Memory B cell (primary cell): ENCODE measurements at places on chromosomes 2 and 18.

GRCh38 chr2:191452065-191452464, 206.9 kb downstream of the MYO1B start:
- no peak for DNase-seq

DNA sequence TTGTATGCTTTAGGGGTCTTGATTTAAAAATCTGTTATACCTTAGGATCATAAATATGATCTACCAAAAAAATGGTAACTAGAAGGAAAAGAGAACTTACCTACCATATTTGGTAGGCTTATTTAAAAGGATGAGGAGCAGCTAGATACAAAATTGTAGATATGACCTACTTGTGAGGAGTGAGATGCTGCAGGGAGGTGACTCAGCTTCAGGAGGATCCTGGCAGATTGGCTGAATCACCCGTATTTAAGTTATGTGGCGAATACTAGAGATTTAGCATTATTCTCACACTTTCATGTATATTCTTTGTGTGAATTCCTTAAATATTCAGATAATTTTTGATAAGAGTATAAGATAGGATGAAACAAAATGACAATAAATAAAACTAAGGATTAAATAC, 657.3 kb upstream of the LINC00305 start:
- no peak for DNase-seq

DNA sequence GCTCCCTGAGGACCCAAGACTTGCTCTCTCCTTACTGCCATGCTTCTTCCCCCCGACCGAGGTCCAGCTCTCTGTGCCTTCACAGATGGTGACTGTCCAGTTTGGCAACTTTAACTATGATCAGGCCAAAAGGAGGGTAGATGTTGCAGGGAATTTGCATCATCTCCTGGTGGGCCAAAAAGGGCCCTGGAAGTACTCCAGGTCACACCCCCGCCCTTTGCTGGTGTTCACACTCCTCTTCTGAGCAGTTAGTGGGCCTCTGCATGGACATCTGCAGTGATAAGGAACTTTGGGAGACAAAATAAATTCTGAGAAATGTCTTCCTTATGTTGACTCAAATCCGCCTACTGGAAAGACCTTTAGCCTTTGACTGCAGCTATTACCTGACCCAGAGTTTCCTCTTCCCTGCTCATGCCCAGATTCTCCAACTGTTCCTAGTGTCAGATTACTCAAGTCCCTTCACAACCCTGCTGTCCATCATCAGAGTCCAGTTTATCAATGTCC, 234.4 kb downstream of the LOXHD1 start:
- DNase-seq = no peak

- no peak for DNase-seq
Measured at GRCh38 chr2:19462256-19462645, 103.8 kb upstream of the OSR1 start.

- no peak for DNase-seq
Measured at GRCh38 chr2:72963423-72964145, 46.3 kb downstream of the EMX1 start.

DNA sequence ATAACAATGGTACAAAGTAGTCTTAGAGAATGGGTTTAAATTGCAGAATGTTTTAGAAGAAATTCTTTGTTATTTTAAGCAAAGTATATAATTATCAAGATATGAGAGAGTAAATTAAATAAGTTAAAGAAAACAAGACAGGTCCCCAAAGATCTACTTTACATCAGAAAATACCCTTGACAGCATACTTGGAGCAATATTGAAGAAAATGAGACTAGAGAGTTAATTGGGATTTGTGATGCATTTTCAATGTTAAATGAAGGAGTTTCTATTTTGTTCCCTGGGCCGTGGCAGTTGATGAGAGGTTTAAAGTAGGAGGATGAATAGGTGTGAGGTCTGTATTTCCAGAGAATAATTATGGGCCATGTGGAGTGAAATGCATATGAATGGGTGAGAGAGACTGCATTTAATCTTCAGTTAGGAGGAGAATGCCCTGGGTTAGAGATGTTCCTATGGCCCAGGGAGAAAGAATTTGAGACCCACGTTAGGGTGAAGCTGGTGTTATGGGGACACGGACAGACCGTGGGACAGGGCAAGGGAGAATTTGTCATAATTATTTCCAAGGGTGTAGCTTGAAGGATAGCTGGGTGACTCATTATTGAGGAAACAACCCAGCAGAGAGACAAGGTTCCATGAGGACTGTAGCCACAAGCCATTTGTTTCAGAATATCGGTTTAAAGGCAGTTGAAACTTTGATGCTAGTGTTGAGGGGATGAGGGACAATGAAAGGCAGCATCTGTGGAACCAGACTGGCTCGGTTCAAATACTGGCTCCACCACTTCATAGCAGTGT, 22.7 kb downstream of the MGAT5 start:
- no peak for DNase-seq

DNA sequence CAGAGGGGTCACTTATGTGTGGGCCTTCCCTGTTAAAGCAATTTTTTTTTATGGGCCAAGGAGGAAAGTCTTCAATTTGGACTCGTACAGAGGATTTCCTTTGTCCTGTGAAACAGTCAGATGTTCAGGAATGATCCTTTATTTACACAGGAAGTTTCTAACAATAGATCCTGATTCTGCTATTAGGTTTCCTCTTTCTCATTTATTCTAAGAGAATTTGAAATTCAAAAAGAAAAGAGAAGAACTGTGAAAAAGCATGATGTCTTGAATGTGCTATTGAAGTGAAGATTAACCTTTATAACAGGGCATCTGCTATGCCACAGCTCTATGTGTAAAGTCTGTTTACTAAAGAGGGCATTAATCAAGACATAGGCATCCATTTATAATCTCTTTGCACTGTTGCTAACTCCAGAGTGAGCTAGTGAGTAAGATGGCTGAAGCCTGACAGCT, 105.3 kb upstream of the FAM98A start:
- no peak for DNase-seq

GRCh38 chr2:126753501-126754212, 97.7 kb downstream of the GYPC start:
- DNase-seq = no peak

- DNase-seq = no peak
Measured at GRCh38 chr2:147224070-147224469, 620.8 kb upstream of the ACVR2A start.

- no peak for DNase-seq
Measured at GRCh38 chr18:23881778-23882177, 132.8 kb upstream of the TTC39C start.

DNA sequence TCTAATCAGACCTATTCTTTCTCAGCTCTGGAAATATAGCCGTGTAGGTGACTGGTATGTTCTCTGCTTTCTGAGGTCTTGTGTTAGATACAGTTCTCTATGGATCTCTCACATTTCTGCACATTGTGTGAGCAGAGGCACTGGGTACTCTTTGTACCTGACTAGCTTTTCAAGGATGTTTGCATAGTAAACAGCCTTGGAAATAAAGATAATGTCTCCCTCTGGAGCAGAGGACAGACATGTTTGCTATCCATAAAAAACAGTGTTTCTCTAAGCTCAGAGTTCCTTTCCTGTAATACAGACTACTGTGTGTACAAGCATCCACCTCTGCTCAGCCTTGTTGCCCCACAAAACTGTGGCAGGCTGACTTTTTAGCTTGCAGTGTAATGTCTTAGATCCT, 279.2 kb downstream of the CTNNA2 start:
- DNase-seq = no peak

DNA sequence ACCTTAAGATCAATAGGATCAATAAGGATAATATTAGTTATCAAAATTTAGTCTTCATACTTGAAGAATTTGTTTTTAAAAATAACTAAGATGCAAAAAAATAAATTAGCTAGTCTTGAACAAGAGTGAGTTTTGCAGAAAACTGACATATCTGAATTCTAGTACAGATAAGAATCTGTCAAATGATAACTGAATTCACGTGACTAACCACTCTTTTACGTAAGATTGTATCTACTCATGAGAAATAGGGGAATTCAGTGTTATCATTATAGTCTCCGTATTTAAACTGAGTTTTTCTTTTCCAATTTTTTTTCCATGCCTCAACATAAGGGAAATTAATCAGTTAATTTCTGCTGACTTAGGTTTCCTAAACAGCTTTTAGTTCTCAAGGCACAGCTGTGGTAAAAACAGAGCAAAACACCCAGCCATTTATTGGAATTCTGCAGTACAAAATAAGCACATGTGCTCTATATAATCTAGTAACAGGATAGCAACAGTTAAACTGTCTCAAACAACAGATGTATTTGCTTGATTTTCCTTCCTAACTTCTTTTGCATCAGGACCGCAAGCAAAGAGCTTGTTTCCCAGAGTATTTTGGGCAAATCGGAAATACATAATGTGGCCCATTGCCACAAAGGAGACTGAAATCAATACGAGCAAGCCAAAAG, 19.1 kb downstream of the SLC40A1 start:
- no peak for DNase-seq

- DNase-seq = no peak
Measured at GRCh38 chr2:102116630-102117471, 25.7 kb upstream of the IL1R1 start.

- DNase-seq = no peak
Measured at GRCh38 chr2:82124629-82125028, 1820.1 kb upstream of the LRRTM1 start.

- DNase-seq = no peak
Measured at GRCh38 chr18:37578886-37579513, 13.4 kb upstream of the CELF4 start.

- DNase-seq = no peak
Measured at GRCh38 chr2:61938511-61938910, 33.0 kb downstream of the COMMD1 start.

DNA sequence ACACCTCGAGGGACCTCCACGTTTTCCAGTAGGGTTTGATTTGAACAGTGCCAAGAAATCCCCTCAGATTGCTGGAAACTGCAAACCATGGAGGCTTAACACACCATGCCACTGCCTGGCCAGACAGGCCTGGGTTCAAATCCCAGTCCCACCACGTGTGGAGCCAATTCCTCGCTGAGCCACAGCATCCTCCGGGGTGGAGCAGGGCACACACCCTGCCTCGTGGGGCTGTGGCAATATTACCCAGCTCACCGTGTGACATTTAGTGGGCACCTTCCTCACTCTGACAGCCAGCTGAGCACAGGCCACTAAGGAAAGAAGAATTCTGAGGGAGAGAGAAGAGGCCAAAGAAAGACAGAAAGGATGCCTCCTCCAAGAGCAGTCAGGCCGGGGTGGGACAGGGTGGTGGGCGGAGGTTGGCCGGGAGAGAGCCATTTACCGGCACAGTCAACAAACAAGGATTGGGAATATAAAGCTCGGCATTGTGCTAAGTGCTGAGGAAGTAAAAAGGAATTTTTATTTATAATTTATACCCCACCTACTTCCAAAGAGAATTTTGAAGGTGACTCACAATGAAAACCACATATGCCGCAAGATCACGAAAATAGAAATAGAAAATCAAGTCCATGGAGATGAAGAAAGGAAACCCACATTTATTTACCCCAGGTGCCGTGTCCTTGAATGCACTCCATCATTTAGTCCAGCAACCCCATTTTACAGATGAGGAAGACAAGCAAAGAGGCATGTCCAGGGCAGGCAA, 111.5 kb downstream of the MCFD2 start:
- peak; percentile 5 for DNase-seq

GRCh38 chr18:13800505-13801259, 23.3 kb upstream of the MC5R start:
- no peak for DNase-seq

DNA sequence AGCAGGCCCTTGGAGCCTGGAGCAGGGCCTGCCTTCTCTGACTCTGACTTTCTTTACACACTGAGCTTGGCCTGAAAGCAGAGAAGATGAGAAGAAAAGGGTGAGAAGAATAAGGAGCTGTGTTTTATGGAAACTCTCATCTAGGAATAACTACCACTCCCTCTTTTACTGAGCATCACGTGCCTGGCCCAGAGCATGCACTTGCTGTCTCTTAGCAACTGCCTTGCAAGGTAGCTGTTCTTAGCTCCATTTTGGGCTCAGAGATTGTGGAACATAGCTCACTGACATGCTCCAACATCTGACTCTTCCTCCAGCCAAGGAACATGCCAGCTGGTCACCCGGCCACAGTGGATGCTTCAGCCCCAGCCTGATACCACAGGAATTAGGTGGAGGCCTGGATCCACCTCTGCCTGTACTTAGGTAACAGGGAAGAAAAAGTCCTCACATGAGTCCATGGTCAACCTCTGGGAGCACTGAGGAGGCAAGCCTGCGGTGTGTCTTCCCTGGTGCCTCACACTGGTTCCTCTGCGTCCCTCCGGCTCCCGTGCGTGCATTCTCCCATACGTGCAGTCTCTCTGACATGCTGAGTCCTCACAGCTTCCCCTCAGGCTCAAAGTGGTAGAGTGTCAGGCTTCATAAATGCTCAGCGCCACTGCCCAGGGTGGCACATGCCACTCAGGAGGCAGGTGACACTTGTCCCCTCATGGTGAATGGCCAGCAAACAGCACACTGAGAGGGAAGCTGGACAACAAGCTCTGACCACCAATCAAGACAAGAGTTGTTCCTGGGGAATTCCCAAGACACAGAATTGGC, 35.7 kb downstream of the AMER3 start:
- no peak for DNase-seq

GRCh38 chr18:46331316-46331715, 227.1 kb downstream of the HAUS1 start:
- DNase-seq = no peak

DNA sequence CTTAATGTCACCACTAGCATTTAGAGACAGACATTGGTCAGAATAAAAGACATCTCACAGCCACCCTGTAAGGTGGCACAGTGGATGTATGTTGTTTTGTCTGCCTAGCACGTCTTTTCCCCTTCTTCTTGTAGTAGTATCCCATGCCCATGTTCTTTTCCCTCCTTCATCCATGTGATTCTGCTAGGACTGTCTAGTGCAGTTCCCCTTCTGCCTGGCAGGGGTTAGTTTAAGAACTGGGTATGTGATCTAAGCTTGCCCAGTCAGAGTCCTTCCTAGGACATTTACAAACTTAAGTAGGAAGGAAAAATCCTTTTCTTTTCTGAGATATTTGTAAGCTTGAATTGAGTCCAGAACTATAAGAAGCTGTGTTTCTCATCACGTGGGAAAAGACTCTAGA, 172.3 kb downstream of the BABAM2 start:
- DNase-seq = no peak

DNA sequence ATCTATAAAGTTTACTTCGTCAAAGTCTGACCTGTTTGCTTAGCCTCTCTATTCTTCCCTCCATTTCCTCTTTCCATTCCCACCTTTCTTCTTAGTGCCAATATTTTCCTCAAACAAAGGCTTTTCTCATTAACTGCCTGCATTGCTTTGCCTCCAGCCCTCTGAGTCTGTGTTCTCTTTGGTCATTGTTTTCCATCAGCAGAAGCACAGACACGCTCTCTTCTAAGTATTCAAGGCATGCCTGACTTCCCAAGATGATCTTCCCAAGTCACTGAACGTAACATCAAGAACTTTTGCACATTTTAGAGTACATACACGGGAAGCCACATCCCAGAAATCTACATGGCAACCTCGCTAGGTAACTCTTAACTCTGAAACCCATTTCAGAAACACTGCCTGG, 32.6 kb upstream of the ANXA4 start:
- DNase-seq = no peak
